ENCODE measurements at places on chromosomes 5 and 9. TPM values are rescaled to one million over a fixed set of nuclear protein-coding genes. Genes with fewer than 3 reads are reported as not detected.

Gene CBY3
- not detected for total RNA-seq

Gene AGXT2
- not detected for total RNA-seq

Gene RORB
- not detected for total RNA-seq

Gene GLRA1
- not detected for total RNA-seq

Gene DHFR
- 13.0 TPM for total RNA-seq
